ENCODE measurements at places on chromosomes 5 and 9. TPM values are rescaled to one million over a fixed set of nuclear protein-coding genes. Genes with fewer than 3 reads are reported as not detected.
A peak's percentile ranks its signal among the peaks of the same experiment; 100 is the strongest.

The WDR31 gene
- total RNA-seq: 0.60 TPM

DNA sequence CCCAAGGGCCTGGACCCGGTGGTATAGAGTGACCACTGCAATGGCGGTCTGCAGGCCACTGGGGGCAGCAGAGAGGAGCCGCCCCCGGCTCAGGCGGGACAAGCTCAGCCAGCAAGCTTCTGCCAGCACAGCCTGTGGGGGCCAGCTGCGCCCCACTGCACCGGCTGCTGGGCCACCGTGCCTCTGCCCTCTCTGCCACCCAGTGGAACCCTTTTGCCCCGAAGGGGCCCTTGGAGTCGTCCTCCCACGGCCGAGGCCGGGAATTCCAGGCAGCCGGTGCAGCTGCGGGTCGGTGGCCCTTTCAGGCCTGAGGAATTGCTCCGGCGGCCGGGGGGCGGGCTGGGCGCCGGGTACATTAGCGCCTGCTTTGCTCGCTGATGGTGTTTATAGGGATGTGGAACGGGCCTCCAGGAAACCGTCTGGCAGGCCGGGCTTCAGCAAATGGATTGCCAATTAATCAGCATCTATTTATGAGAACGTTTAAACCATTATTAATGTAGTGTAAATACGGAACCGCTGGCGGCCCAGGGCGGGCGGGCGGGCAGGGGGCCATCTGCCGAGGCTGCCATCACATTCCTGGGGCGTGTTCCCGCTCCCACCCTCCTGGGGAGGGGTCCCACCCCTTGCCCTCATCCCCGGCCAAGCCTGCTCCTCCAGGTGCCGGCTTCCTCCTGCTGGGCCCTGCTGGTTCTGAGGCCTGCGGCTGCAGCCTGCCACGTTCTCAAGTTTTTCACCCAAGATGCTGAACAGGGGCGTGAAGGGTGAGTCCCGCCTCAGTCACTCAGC lies 127.4 kb downstream of the BARX1 start:
- no peak overlapping the region for H3K27ac ChIP-seq
- H3K27me3 ChIP-seq: no peaks in the 10 kb centered on the region
- no peak for DNase-seq
- H3K36me3 ChIP-seq: no peaks in the 10 kb centered on the region
- H3K4me1 ChIP-seq: no peaks in the 10 kb centered on the region
- H3K4me3 ChIP-seq: peak overlapping the region; percentile 13

The PCDHGB1 gene
- 6.9 TPM for total RNA-seq

GRCh38 chr9:74948937-74949336 lies 3.8 kb downstream of the C9orf40 start:
- no peak for DNase-seq
- no peaks in the 10 kb centered on the region for H3K4me1 ChIP-seq
- H3K4me3 ChIP-seq: no peak overlapping the region

- no peak overlapping the region for H3K4me3 ChIP-seq
- no peaks in the 10 kb centered on the region for H3K27me3 ChIP-seq
- H3K27ac ChIP-seq: no peak overlapping the region
- no peak for DNase-seq
- H3K4me1 ChIP-seq: peaks cover 3% of the 10 kb centered on the region
Observed at GRCh38 chr5:176785184-176786145, 24.9 kb upstream of the UNC5A start.

The FAM81B gene
- total RNA-seq: not detected

DNA sequence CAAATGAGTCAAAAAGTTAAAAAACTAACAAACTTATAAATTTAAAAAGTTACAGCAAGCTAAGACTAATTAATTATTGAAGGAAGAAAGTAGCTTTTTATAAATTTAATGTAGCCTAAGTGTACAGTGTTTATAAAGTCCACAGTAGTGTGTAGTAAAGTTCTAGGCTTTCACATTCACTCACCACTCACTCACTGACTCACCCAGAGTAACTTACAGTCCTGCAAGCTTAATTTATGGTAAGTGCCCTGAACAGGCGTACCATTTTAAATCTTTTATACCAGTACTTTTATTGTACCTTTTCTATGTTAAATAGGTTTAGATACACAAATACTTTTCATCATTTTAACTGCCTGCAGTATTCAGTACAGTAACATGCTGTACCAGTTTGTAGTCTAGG lies 80.0 kb upstream of the C9orf72 start:
- no peaks in the 10 kb centered on the region for H3K36me3 ChIP-seq
- no peak overlapping the region for H3K4me3 ChIP-seq
- no peak for DNase-seq

The FOXI1 gene
- not detected for total RNA-seq

GRCh38 chr9:128152133-128153059 lies 3.1 kb downstream of the LCN2 start:
- no peak overlapping the region for H3K4me3 ChIP-seq
- no peaks in the 10 kb centered on the region for H3K27me3 ChIP-seq
- no peak for DNase-seq
- peaks cover 11% of the 10 kb centered on the region for H3K4me1 ChIP-seq
- no peaks in the 10 kb centered on the region for H3K36me3 ChIP-seq

- H3K36me3 ChIP-seq: no peaks in the 10 kb centered on the region
- H3K4me3 ChIP-seq: no peak overlapping the region
- H3K27ac ChIP-seq: no peak overlapping the region
- H3K4me1 ChIP-seq: no peaks in the 10 kb centered on the region
- no peaks in the 10 kb centered on the region for H3K27me3 ChIP-seq
Observed at GRCh38 chr9:81408951-81409350, 280.4 kb downstream of the TLE1 start.

- no peak for DNase-seq
- H3K27me3 ChIP-seq: no peaks in the 10 kb centered on the region
- no peak overlapping the region for H3K27ac ChIP-seq
- peaks cover 7% of the 10 kb centered on the region for H3K4me1 ChIP-seq
- no peak overlapping the region for H3K4me3 ChIP-seq
Observed at GRCh38 chr5:98458004-98458403, 315.5 kb upstream of the RGMB start.

GRCh38 chr9:132141344-132141947 lies 20.4 kb upstream of the NTNG2 start:
- no peak overlapping the region for H3K4me3 ChIP-seq
- H3K27me3 ChIP-seq: no peaks in the 10 kb centered on the region
- H3K27ac ChIP-seq: no peak overlapping the region
- no peak for DNase-seq
- peaks cover 9% of the 10 kb centered on the region for H3K4me1 ChIP-seq
- H3K36me3 ChIP-seq: no peaks in the 10 kb centered on the region

DNA sequence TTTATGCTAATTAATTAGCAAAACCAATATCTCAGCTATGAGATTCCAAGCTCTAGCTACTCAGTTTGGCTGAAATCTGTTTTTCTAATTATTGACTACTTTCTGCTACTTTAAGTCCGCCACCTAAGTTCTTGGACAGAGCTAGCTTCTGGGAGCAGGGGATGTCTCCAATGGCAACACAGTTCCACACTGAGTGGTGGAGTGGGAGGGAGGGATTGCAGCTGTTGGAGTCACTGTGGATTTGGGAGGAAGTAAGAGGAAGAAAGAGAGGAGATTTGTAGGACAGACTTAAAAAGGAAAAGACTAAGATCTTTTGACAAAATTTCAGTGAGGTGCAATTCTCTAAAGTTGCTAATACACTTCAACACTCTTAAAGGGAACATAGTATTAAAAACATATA lies 450.8 kb downstream of the NFIB start:
- no peak overlapping the region for H3K27ac ChIP-seq
- no peak overlapping the region for H3K4me3 ChIP-seq
- peaks cover 37% of the 10 kb centered on the region for H3K4me1 ChIP-seq
- no peaks in the 10 kb centered on the region for H3K36me3 ChIP-seq

DNA sequence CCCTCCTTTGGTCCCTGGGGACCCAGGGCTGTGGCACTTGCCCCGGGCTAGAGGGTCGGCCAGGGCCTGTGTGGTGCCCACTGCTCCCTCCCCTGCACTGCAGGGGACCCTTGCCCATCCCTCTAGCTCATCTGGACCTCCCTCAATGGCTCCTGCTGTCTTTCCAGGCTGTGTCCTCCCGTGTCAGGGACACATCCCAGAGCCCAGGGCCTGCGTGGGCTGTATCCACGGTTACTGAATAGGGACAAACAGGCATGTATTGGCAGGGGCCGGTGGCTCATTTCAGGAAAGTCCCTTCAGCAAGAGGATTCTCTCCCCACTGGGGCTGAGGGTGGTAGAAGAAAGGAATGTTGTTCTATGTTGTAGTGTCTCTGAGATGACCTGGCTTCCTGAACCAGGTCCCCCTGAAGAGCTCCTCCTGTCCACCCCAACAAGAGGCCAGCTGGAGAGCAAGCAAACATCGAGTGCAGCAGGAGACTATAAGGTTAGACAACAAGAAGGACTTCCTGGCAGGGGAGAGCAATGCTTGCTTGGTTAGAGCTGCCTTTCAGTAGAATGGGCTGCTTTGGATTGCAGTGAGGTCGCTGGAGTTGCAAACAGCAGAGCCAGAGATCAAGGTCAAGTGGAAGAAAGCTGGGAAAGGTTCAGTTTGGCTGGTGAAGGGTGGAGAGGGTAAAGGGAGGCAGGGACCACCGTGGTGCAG lies 1.0 kb upstream of the CRB2 start:
- no peak overlapping the region for H3K4me3 ChIP-seq
- H3K36me3 ChIP-seq: no peaks in the 10 kb centered on the region
- H3K4me1 ChIP-seq: no peaks in the 10 kb centered on the region
- no peak for DNase-seq
- H3K27ac ChIP-seq: no peak overlapping the region

The NUDT2 gene
- 55.5 TPM for total RNA-seq

All from tibial nerve (tissue), 4 donors.